HEK293T (cell line): ENCODE measurements at places on chromosomes 2 and 18.

GRCh38 chr2:71850306-71850801 lies 297.3 kb downstream of the CYP26B1 start:
- no peak for DNase-seq

DNA sequence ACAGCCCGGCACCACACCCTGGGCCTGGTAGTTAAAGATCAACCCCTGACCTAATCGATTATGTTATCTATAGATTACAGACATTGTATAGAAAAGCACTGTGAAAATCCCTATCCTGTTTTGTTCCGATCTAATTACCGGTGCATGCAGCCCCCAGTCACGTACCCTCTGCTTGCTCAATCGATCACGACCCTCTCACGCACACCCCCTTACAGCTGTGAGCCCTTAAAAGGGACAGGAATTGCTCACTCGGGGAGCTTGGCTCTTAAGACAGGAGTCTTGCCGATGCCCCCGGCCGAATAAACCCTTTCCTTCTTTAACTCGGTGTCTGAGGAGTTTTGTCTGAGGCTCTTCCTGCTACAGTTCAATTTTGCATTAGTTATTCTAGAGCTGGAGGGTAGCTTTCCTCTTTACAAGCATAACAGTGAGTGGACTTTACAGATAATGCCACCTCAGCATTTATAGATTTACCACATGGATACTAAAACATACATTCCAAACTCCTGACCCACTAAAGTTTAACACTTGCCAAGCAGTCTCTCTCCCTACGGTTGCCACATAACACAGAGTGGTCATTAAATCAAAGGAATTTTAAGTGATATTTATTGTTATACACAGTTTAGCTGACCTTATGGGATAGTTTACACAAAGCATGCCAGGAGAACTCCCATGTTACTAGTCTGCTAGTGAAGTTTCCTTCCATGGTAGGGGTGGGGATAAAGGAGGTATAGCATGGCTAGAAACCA lies 101.0 kb downstream of the EVA1A start:
- no peak for DNase-seq

GRCh38 chr2:147595200-147595599 lies 249.6 kb upstream of the ACVR2A start:
- no peak for DNase-seq

GRCh38 chr18:49841236-49842217 lies 28.2 kb upstream of the ACAA2 start:
- DNase-seq, result no peak

GRCh38 chr2:46697830-46698323 lies 217.7 kb downstream of the MCFD2 start:
- no peak for DNase-seq
